Mesothelial cell of epicardium (in vitro differentiated cells): ENCODE measurements at places on chromosomes 13 and 19. TPM values are rescaled to one million over a fixed set of nuclear protein-coding genes. Genes with fewer than 3 reads are reported as not detected.

Gene ATXN8OS
- total RNA-seq: not detected in 3 replicates

Gene ZNF358
- total RNA-seq: 67.5 to 68.3 TPM (median 67.9 TPM) in 3 replicates

Gene KISS1R
- 1.0 to 1.5 TPM (median 1.1 TPM) in 3 replicates for total RNA-seq

Gene SMIM24
- 0.60 TPM in 1 of 3 replicates, not detected in the others for total RNA-seq

Gene PEAK3
- 0.11 TPM in 1 of 3 replicates, not detected in the others for total RNA-seq

Gene ZNF90
- total RNA-seq: 27.6 to 28.0 TPM (median 27.9 TPM) in 3 replicates

Gene SLITRK5
- 2.3 to 2.7 TPM (median 2.4 TPM) in 3 replicates for total RNA-seq

- H3K4me1 ChIP-seq: no peaks in the 10 kb centered on the region
- no peak overlapping the region for H3K27ac ChIP-seq
- no peaks in the 10 kb centered on the region for H3K27me3 ChIP-seq
- DNase-seq: no peak
Observed at GRCh38 chr19:30167976-30168635, 204.1 kb upstream of the ZNF536 start.

DNA sequence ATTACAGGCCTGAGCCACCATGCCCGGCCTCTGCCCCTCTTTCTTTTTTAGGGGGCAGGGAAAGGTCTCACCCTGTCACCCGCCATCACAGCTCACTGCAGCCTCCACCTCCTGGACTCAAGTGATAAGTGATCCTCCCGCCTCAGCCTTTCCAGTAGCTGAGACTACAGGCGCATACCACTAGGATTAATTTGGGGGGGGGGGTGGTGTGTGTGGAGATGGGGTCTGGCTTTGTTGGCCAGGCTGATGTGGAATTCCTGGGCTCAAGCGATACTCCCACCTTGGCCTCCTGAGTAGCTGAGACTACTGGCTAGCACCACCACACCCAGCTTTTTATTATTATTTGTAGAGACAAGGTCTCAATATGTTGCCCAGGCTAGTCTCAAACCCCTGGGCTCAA, 4.2 kb downstream of the APOE start:
- H3K27ac ChIP-seq: peak overlapping the region; percentile 85
- H3K4me3 ChIP-seq: no peak overlapping the region
- peaks cover 42% of the 10 kb centered on the region for H3K4me1 ChIP-seq
- H3K36me3 ChIP-seq: peaks cover 6% of the 10 kb centered on the region
- no peaks in the 10 kb centered on the region for H3K27me3 ChIP-seq

DNA sequence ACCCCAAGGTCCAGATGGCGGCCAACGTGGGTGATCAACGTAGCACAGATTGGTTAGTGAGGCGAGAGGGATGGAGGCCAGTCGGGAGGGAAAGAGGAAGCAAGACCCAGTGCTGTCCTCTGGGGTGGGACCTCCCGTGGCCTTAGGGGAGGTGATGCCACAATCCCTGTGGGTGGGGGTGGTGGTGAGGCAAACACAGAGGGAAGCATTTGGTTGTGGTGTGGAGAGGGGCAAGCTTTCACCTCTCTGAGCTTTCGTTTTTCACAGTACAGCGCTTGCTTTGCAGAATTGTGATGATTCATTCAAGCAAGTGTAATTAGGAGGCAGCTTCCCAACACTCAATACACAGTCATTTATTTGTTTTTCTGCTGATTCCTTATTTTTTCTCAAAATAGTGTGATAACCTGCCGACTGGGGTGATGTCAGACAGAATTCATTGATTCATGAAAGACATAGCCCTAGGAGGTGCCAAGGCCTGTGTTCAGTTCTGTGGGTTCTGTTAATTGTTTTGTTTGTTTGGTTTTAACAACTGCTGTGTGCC, 2.4 kb downstream of the LENG8 start:
- peaks cover 33% of the 10 kb centered on the region for H3K4me1 ChIP-seq
- peaks cover 12% of the 10 kb centered on the region for H3K36me3 ChIP-seq
- H3K27me3 ChIP-seq: no peaks in the 10 kb centered on the region

DNA sequence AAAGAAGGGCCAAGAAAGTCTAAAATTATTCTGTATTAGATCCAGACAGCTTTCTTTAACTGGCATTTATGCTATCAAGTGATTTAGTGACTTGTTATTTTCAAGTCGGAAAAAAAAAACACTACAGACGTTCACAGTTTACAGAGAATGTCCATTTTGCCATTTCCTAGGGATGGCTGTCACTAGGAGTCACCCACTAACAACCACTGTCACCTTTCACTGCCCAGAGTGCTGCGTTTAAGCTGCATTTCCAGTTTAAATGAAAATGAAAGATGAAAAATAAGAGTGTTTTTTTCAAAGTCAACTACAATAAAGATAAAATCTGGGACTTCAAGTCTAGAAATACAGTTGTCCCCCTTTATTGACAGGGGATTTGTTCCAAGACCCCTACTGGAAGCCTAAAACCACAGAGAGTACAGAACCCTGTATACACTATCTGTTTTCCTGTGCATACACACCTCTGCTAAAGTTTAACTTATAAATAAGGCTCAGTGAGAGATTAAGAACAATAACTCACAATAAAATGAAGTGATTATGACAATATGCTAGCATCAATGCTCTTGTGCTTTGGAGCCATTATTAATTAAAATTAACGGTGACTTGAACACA, 112.5 kb downstream of the SACS start:
- H3K27me3 ChIP-seq: no peaks in the 10 kb centered on the region
- H3K4me1 ChIP-seq: peaks cover 41% of the 10 kb centered on the region
- peak overlapping the region; percentile 87 for H3K27ac ChIP-seq
- no peak for DNase-seq

DNA sequence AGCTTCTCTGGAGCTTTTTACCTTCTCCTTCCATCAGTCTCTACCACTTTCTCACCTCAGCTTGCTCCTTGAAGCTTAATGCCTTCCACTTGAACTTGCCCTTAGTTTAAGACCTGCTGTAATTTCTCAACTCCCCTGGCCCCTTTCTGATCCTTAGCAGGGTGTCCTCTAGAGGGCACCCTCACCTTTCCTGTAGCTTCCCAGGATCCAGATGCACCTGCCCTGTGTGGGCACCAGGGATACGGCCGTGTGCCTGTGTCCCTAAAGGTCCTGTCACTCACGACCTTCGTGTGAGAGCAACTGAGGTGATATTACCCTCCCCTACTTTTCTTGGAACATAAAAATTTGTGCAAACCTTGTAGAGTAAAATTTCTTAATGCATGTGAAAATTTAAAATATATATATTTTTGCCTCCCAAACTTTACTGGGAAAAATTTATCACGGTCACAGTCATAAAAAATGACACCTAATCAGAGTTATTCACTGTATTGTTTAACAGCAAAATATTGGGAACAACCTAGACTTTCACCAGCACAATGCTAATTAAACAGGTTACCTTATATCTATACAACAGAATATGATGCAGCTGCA, 46.4 kb downstream of the PSG3 start:
- H3K27me3 ChIP-seq: no peaks in the 10 kb centered on the region
- DNase-seq: no peak
- no peaks in the 10 kb centered on the region for H3K4me1 ChIP-seq
- no peak overlapping the region for H3K27ac ChIP-seq

DNA sequence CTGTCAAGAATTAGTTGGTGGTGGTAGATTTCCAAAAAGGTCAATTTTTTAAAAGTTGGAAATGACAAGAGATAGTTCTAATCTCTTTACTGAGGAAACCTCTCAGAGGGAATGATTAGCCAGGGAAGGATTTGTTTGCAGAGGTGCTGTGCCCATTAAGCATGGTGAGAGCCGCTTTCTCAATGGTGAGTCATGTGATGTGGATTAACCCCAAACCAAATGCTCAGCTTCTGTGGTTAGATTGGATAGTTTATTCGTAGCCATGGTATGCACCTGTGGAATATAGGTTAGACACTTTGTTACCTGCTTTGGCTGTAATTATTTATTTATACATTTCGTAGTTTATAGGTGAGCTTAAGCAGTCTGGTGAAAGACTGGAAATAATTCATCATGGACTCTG, 7.1 kb downstream of the HNRNPM start:
- H3K27ac ChIP-seq: peak overlapping the region; percentile 67
- H3K36me3 ChIP-seq: peaks cover 15% of the 10 kb centered on the region
- peaks cover 44% of the 10 kb centered on the region for H3K4me1 ChIP-seq
- H3K4me3 ChIP-seq: no peak overlapping the region
- DNase-seq: no peak

DNA sequence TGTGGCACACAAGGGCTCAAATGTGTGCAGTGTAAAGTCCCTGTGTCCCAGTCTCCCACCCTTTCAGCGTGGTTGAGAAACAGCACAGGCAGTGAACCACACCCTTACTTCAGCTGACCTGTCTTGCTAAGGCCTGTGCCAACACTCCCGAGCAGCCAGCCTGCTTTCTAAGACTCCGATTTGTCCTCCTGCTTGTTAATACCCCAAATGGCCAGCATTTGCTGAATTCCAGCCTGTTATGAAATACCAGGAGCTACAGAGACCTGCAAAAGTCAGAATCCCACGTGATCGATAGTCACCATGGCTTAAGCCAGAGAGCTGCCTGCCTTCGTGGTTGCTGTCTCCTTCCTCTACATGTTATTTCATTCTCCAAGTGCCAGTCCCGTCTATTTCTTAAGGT, 200.5 kb downstream of the FGF9 start:
- DNase-seq: no peak
- H3K27ac ChIP-seq: no peak overlapping the region
- H3K4me1 ChIP-seq: peaks cover 38% of the 10 kb centered on the region
- H3K36me3 ChIP-seq: no peaks in the 10 kb centered on the region

GRCh38 chr13:80524447-80525215, 183.7 kb upstream of the SPRY2 start:
- H3K36me3 ChIP-seq: no peaks in the 10 kb centered on the region
- no peak overlapping the region for H3K27ac ChIP-seq
- DNase-seq: no peak
- H3K4me1 ChIP-seq: no peaks in the 10 kb centered on the region
- no peaks in the 10 kb centered on the region for H3K27me3 ChIP-seq
- no peak overlapping the region for H3K4me3 ChIP-seq

- no peak overlapping the region for H3K4me3 ChIP-seq
- no peak overlapping the region for H3K27ac ChIP-seq
- DNase-seq: no peak
Observed at GRCh38 chr19:35457173-35457572, 9.1 kb downstream of the FFAR2 start.

DNA sequence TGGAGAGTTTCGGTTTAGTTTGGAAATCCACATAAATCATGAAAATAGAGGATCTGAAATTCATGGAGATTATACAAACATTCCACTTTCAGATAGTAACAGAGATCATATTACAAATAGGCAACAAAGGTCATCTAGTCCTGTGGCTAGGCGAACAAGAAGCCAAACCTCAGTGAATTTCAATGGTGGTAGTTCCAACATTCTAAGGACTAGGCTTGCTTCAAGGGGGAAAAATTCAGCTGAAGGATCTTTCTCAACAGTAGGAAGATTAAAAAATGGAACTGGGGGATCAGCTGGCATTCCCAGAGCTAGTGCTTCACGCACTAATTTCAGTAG, 47.0 kb downstream of the FOXO1 start:
- H3K27ac ChIP-seq: peak overlapping the region; percentile 62
- no peaks in the 10 kb centered on the region for H3K27me3 ChIP-seq
- H3K36me3 ChIP-seq: peaks cover 3% of the 10 kb centered on the region
- no peak for DNase-seq
- peaks cover 56% of the 10 kb centered on the region for H3K4me1 ChIP-seq

DNA sequence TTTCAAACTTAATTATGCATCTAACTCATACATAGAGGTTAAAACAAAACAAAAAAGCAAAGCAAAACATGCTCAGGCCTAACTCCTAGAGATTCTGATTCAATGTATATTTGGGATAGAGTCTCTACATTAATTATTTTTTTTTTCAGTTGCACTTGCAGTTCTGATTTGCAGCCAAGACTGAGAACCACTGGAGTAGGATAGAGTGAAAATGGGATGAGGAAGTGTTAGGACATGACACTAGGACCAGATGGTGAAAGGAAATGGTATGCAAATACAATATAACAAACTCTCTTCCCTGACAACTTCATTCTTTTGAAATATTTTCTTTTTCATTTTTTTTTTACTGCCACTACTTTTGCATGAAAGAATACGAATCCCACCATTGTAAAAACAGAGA, 1.8 kb downstream of the CCDC122 start:
- H3K27me3 ChIP-seq: peaks cover 18% of the 10 kb centered on the region
- H3K27ac ChIP-seq: peak overlapping the region; percentile 18
- H3K4me3 ChIP-seq: peak overlapping the region; percentile 32
- H3K36me3 ChIP-seq: no peaks in the 10 kb centered on the region

- no peaks in the 10 kb centered on the region for H3K4me1 ChIP-seq
- no peaks in the 10 kb centered on the region for H3K27me3 ChIP-seq
- no peak for DNase-seq
- peaks cover 35% of the 10 kb centered on the region for H3K36me3 ChIP-seq
Observed at GRCh38 chr19:38706792-38707511, 37.3 kb downstream of the CAPN12 start.

- H3K4me3 ChIP-seq: no peak overlapping the region
- H3K36me3 ChIP-seq: no peaks in the 10 kb centered on the region
- peaks cover 15% of the 10 kb centered on the region for H3K4me1 ChIP-seq
- DNase-seq: no peak
- peaks cover 3% of the 10 kb centered on the region for H3K27me3 ChIP-seq
- H3K27ac ChIP-seq: no peak overlapping the region
Observed at GRCh38 chr13:51255556-51255955, 33.4 kb downstream of the FAM124A start.

DNA sequence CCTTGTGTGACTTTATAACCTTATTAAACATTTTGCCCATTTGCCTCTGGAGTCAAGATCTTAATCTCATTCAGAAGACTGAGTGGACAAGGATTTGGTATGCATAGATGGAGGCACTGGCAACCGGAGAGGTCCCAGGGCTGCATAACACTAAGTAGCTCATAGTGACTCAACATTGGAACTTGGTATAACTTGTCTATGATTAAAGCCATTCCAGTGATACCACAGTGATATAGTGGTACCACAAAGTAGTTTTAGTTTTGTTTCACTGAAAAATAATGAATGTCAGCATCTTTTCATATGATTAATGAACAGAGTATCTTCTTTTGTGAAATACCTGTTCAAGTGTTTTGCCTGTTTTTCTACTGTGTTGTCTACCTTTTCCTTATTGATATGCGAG, 26.4 kb downstream of the CDK8 start:
- no peak overlapping the region for H3K27ac ChIP-seq
- H3K36me3 ChIP-seq: peaks cover 22% of the 10 kb centered on the region

- peak overlapping the region; percentile 48 for H3K4me3 ChIP-seq
- no peaks in the 10 kb centered on the region for H3K27me3 ChIP-seq
- peaks cover 40% of the 10 kb centered on the region for H3K4me1 ChIP-seq
- no peaks in the 10 kb centered on the region for H3K36me3 ChIP-seq
- peak overlapping the region; percentile 95 for H3K27ac ChIP-seq
Observed at GRCh38 chr19:17415121-17415520, 4.7 kb upstream of the MVB12A start.

DNA sequence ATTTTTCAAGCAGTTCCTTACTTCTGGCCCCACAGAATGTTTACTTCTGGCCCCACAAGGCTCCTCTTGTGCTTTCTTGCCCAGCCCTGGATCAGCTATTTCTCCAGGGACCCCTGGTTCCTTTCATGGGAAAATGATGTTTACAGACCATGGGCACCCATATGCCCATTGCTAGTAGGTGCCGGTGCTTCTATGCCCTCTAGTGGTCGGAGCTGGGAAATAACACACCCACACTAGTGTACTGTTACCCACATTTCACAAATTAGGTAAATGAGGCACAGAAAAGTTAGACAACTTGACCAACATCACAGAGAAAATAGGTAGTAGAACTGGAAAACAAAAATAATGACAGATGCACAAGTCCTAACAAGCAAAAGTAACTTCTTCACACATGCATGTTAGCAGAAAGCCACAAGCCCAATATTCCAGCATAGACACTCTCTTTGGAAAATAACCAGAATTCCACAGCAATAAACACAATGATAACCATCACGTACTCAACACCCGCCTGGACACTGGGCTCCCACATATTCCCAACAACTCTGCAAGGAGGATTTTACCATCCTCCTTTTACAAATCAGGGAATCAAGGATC, 1.3 kb upstream of the CEACAM6 start:
- DNase-seq: no peak
- H3K36me3 ChIP-seq: no peaks in the 10 kb centered on the region
- no peaks in the 10 kb centered on the region for H3K27me3 ChIP-seq
- no peaks in the 10 kb centered on the region for H3K4me1 ChIP-seq

- no peak for DNase-seq
- H3K4me3 ChIP-seq: peak overlapping the region; percentile 76
- H3K27me3 ChIP-seq: no peaks in the 10 kb centered on the region
Observed at GRCh38 chr19:11196406-11197287, 698 bp downstream of the KANK2 start.
